ENCODE measurements at places on chromosomes 6 and 20.

- DNase-seq = no peak
Measured at GRCh38 chr6:21457647-21458046, 135.9 kb upstream of the SOX4 start.

- no peak for DNase-seq
Measured at GRCh38 chr6:165227644-165228329, 81.6 kb downstream of the C6orf118 start.

GRCh38 chr6:89649682-89650081 is 11.1 kb upstream of the LYRM2 start:
- DNase-seq = no peak

- DNase-seq = no peak
Measured at GRCh38 chr6:37934276-37934675, 114.7 kb downstream of the ZFAND3 start.

DNA sequence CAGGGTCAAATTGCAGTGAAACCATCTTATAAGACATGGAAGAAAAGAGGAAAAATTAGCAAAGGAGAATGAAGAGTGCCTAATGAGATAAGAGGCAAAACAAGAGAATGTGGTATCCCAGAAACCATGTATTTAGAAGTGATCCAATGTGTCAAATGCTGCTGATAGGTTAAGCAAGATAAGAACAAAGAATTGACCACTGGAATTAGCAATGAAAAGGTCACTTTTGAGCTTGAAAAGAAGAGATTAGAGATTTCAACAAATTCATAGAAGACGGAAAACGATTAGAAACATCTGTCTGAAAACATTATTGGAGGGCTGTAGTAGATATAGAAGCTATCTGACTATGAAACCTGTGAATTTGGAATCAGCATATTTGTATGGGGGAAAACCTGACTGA is 112.2 kb downstream of the AHI1 start:
- no peak for DNase-seq

DNA sequence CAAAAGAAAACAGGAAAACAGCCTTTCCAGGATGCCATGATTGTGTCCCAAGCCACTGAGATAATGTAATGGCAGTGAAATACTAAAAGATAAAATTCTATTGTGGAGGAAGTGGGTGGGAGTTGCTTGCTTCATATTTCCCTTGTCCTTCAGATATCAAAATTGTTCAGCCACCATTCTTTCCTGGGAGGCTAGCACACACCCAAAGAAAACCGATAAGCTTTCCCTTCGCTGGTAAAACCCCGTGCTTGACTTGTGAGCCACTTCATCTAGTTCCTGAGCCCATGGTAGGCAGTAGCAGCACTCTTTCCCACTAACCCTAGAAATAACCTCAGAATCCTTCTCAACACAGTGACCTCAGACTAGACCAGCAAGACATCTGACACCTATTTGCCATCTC is 357.4 kb upstream of the PLCB4 start:
- DNase-seq = no peak

GRCh38 chr6:113873043-113873667 is 16.0 kb downstream of the MARCKS start:
- no peak for DNase-seq

DNA sequence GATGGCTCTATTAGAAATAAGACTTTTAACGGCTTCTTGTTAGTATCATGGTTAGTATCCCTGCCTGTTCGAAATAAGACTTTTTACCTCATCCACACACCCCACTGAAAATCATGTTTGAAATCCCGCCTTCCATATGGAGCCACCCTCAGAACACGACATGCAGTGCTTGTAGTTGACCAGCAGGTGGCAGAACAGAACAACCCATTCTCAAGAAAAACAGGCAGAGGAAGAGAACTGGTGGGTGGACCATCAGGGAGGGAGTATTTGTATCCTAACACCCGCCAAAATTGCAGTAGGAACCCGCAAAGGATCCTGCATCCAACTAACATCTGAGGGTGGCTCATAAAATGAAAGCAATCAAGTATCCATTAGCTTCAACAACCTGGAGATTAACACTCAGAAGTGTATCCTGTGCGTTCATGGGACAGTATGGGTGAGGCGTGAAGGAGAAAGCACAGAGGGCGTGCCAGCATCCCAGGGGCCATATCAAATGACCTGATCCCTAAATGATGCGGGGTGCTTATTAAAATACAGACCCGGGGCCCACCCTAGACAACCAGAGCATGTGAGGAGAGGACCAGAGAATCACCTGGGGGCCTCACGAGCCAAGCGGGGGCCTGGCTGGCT is 89.6 kb upstream of the NHSL1 start:
- peak; percentile 48 for DNase-seq

DNA sequence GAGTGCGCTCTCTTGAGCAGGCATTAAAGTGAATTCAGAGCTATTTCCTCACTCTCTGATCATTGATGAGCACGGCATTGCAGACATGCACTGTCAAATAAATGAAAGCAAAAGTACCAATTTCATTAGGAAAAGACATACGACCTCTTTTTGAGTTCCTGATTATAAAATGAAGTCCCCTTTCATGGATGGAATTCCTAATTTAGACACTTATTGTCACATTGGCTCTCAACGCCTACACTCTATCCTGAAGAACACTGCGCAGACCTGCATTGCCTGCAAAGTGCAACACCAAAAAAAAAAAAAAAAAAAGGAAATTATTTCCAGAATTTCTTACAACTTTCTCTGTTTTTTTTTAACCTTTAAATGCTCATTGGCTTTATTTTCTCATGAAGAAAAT is 1.6 kb downstream of the ADGRB3 start:
- no peak for DNase-seq

DNA sequence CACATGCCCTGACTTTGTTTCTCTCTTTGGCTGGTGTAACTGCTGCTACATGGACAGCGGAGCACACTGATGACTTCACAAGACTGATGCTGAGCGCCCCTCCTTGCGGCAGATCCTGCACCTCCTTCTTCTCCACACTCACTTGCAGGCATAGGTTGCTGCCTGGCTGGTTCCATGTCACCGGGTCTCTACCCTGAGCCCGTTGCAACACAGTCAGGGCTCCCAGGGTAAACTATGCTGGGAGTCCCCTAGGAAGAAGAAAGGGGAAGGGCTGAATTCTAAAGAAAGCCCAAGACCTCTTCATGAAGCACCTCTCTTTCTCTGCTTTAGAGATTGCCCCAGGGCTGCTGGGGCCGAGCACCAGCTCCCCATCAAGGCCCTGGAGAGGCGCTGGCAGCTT is 83.3 kb upstream of the DUSP22 start:
- no peak for DNase-seq

- DNase-seq = no peak
Measured at GRCh38 chr6:126199466-126199865, 140.4 kb upstream of the CENPW start.

DNA sequence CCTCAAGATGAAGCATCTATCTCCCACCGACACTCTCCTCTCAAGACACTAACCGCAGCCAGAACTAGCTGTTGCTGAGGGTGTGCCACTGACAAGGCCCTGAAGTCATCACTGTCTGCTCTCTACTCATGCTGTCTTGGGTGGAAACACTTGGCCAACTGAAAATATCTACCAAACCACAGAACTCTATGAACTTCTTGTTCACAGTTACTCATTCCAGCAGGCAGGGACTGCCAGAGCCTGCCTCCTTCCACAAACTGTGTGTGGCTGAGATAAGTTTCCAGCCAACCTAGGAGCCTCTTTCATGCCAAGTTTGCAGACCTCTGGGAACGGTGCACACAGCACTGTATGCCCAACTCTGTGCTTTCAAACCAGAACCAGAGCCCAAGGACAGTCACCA is 45.5 kb upstream of the NXT1 start:
- DNase-seq = no peak

GRCh38 chr6:83216806-83217205 is 23.6 kb downstream of the RWDD2A start:
- DNase-seq = no peak

- DNase-seq = no peak
Measured at GRCh38 chr6:44315951-44316350, 2.8 kb upstream of the AARS2 start.

DNA sequence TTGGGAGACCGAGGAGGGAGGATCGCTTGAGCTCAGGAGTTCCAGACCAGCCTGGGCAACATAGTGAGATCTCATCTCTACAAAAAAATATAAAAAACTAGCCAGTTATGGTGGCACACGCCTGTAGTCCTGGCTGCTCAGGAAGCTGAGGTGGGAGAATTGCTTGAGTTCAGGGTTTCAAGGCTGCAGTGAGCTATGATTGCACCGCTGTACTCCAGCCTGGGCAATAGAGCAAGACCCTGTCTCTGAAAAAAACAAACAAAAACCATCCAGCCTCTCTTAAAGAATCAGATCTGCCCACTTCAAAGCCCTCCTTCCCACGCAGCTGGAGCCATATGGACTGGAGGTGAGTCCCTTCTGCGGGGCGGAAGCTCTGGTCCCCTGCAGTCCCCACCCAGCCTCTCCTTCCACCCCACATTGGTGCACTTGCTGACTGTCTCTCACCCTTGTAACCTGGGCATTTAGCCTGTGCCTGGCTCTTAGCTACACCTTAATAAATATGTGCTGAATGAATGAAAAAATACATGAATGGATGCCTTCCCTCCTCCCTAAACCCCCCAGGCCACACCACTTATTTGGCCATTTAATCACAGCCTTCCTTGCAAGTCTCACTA is 7.2 kb upstream of the PARD6B start:
- DNase-seq = no peak

DNA sequence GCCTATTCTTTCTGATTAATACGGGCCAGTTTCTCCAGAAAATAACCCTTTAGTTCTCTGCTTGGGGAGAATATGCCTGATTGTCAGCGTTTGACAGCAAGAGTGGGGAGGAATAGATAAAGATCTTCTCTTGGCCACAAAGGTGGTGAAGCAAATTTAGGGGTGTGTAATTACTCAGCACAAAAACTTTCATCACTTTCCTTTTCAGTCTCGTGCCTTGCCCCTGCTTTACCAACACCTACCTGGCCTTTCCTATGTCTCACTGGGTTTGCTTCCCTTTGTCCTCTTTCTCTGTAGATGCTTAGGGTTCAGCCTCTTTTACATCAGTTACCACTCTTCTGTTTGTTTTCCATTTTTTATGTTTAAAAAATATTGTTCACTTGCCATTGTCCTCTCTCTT is 99.2 kb downstream of the MCHR2 start:
- no peak for DNase-seq

GRCh38 chr20:24616258-24617079 is 147.0 kb downstream of the SYNDIG1 start:
- DNase-seq = no peak

- no peak for DNase-seq
Measured at GRCh38 chr6:15950962-15951569, 177.8 kb upstream of the MYLIP start.

- no peak for DNase-seq
Measured at GRCh38 chr6:169539176-169539897, 162.5 kb downstream of the WDR27 start.

GRCh38 chr6:99189823-99190721 is 159.4 kb downstream of the FAXC start:
- DNase-seq = no peak

- DNase-seq = no peak
Measured at GRCh38 chr6:150150821-150151646, 8.2 kb downstream of the PPP1R14C start.

DNA sequence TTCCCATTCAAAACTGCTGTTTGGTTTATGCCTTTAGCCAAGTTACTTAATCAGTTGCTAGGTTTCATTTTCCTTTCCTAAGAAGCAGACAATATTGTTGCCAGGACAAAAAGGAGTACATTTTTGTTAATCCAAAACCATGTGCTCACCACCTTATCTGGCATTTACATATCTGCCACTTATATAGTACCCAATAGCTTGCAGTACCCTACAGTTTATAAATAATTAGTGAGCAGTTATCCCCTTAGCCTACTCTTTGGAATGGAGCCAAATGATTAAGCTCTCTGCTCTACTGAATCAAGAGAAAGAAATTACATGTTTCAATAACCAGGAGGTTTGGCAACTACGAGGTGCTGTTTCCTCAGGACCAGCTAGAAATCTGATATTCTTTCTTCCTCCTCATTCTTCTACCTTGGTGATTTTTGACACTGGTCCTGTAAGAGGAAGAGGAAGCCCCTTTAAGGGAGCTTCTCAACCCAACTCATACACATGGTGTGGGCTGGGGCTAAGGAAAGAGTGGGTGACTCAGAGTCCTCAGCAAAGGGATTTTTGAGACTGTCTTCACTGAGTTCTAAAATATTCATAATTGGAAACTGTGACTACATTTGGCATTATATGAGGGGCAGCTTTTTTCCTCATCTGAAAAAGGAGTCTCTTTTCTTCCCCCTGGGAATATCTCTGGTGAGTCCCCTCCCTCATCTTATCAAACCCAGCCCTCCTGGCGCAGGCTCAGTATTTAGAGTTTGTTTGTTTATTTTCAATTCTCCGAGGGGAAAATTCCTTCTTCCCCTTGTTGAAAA is 1.5 kb downstream of the ZNFX1 start:
- DNase-seq = no peak

DNA sequence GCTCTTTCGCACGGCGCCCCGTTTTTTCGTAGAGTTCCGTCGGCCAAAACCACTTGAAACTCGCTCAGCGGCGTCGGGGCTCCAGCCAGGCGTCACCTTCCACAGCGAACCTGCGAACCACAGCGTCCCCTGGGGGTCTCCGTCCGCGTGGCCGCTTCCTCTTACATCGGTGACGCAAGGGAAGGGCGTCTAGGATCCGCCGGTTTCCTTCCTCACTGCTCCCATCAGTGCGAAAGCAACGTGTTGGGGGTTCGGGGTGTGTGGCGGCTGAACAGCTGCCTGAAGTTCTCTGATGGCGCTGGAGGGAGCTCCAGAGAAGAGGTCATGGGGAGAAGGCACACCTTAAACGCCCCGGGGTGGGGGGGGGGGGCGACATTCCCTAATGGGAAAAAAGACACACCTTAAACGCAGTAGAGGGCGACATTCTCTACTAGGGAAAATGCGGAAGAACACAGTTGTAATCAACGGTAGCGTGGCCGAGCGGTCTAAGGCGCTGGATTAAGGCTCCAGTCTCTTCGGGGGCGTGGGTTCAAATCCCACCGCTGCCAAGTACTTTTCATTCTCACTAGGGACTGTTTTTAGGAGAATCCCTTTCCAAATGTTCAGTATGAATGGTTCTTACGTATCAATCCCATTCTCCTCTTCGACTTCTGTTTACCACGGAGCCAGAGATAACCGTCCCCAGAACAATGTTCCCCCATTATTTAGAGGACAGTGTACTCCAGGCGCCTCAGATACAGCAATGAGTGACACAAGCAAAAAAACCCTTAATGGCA is 16.4 kb downstream of the ZNF311 start:
- DNase-seq = no peak

- DNase-seq = no peak
Measured at GRCh38 chr6:150492507-150492906, 107.2 kb upstream of the PLEKHG1 start.

GRCh38 chr6:25851961-25852360 is 20.1 kb upstream of the SLC17A1 start:
- no peak for DNase-seq
